ENCODE measurements at places on chromosomes 11 and 22.

DNA sequence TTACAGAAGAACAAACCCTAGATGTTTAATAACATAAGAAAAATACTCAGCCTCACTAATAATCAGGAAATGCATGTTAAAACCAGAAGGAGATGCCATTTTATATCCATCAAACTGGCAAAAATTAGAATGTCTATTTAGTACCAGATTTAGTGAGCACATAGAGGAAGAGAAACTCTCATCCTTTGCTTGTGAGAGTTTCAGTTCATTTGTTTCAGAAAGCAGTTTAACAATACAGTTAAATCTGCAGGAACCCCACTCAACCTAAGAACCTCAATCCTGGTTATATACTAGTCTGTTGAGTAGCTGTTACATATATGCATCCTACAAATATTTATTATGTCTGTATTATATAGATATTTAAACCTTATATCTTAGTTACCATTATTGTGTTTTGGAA lies 172.6 kb downstream of the WNT11 start:
- DNase-seq = no peak

DNA sequence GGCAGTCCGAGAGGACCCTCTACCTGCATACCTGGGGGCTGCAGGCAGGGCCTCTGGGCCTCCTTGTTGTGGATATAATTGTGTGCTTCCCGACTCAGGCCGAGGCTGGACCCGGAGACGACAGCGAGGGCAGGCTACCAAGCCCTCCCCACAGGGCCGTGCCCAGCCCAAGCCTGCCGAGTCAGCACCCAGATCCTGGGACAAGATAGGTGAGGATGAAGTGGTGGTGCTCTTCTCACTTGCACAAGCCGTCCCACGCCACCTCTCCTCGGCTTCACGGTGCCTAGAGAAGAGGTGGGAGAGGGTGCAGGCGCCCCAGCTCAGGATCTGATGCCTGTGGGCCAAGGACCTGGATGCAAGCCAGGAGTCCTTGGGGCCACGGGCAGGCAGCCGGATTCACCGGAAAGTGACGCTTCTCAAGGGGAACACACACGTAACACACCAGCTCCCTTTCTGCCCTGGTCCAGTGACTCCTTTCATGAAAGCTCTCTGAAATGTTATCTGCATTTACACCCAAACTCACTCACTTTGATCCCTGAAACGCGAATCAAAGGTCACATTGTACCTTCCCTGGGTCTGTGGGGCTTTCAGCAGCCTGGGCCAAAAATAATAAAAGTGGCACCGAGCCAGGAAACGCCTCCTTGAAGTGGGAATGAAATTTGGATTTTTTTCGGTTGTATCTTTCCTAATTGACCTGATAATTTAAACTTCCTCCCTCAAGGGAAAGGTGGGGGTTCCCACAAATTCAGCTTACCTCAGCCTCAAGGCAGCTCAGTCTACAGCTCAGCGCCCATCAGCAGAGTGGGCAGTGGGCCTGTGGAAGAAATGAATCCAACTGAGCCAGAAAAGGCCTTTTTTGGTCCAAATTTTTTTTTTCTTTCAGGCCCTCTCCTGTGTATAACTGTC lies 1.1 kb upstream of the GNB1L start:
- peak; percentile 20 for DNase-seq

GRCh38 chr22:41367680-41368542 lies 13.8 kb upstream of the TEF start:
- peak; percentile 14 for DNase-seq

GRCh38 chr22:40671369-40671768 lies 7.9 kb upstream of the MCHR1 start:
- no peak for DNase-seq

DNA sequence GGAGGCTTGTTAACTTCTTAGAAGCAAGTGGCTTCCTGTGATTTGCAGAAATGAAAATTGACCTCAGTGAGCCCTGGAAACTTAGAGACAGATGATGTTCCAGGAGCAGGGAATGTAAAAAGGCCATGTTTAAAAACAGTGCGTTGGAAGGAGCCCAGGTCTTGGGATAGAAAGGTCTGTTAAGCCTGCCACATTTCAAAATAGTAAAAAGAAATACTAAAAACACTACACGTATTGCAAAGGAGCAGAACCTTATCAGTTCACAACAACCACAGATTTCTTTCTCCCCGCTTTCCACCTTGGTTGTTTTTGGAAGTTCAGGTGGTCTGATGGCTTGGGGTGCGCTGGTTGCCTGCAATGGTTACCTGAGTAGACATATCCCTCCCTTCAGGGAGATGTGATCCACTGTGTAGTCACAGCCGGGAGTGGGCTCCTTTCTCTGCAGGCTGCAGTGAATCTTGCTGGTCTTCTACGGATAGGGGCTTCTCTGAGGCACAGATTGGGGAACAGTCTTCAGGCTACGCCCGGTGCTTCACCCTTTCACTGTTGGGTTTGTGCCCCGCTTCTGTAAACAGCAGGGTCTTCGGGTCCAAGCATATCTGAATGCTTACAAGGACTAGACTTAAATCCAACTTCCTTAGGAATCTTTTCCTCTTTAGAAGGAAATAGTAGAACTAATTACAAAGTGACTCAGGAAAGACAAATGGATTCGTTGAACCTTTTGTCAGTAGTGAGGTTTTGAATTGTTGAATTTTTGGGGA lies 1.9 kb downstream of the TEAD1 start:
- DNase-seq = peak; percentile 67

DNA sequence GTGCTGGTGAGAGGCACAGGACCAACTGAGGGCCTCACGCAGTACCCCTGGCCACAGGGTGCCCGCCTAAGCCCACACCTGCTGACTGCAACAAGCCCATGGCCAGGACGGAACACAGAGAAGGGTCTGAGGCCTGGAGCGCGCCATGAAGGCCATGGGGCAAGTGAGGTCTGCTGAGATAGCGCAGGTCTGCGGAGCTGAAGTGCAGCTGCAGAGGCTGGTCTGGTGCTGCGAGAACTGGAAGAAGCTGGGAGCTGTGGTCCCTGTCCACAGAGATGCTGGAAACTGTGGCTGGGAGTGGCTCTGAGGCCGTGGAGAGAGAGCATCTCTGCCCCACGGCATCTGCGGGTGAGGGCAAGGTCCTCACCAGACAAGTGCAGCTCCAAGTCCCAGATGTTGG lies 8.3 kb downstream of the GALR3 start:
- DNase-seq = no peak

- peak; percentile 93 for DNase-seq
These were observed 74.0 kb downstream of the ADAMTS15 start for GRCh38 chr11:130522284-130522961.

GRCh38 chr22:25393121-25393805 lies 171.2 kb upstream of the GRK3 start:
- DNase-seq = no peak

GRCh38 chr11:122715548-122716440 lies 60.3 kb downstream of the UBASH3B start:
- no peak for DNase-seq

DNA sequence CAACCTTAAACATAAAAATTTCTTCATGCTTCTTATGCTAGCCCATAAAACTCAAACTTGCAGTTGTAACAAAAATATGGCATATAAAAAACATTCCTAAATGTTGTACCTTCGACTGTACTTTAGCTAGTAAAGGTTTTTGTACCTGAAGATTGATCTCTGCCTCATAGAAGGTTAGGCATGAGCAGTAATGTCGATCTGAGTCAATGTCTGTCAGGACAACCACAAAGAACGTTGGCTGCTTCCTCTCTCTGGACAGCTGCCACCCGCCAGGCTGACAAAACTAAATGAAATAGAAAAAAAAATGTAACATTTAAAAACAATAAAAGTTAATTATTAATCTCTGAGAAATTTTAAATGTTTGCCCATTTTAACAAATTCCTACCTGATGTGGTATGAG lies 251.3 kb downstream of the SBF2 start:
- peak; percentile 23 for DNase-seq

- peak; percentile 89 for DNase-seq
These were observed 9.2 kb upstream of the RBM14 start for GRCh38 chr11:66607126-66607834.

GRCh38 chr11:330694-331357 lies 10.2 kb upstream of the IFITM3 start:
- no peak for DNase-seq

- DNase-seq = no peak
These were observed 18.0 kb downstream of the SOX6 start for GRCh38 chr11:16338393-16338792.

DNA sequence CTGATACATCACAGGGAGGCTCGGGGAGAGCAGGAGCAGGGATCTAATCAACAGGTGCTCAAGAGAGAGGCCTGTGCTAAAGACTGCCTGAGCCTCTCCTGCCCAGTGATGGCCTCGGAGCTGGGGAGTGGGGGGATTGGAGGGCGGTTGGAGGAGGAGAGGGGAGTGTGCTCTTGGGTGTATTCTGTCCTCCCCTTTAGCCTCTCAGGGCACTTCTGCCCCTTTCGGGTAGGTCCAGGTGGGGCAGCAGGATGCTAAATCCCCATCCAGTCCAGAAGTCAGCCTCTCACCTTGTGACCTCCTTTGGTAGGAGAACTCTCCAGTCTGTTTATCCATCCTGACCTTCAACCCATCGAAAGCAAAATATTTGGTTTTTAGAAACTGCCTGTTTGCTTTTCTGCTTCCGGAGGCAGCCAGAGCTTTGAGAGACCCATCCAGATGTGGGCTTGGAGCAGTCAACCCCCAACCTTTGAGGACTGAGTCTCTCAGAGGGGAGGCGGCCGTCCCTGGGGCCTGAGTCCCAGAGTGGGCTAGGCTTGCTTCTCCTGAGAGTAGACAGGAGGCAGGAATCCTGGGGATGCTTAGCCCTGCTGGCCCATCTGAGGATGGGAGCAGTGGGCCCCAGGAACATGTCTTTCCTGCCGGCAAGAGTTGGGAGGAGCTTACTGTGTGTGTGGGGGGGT lies 105.2 kb upstream of the SYT13 start:
- DNase-seq = no peak

DNA sequence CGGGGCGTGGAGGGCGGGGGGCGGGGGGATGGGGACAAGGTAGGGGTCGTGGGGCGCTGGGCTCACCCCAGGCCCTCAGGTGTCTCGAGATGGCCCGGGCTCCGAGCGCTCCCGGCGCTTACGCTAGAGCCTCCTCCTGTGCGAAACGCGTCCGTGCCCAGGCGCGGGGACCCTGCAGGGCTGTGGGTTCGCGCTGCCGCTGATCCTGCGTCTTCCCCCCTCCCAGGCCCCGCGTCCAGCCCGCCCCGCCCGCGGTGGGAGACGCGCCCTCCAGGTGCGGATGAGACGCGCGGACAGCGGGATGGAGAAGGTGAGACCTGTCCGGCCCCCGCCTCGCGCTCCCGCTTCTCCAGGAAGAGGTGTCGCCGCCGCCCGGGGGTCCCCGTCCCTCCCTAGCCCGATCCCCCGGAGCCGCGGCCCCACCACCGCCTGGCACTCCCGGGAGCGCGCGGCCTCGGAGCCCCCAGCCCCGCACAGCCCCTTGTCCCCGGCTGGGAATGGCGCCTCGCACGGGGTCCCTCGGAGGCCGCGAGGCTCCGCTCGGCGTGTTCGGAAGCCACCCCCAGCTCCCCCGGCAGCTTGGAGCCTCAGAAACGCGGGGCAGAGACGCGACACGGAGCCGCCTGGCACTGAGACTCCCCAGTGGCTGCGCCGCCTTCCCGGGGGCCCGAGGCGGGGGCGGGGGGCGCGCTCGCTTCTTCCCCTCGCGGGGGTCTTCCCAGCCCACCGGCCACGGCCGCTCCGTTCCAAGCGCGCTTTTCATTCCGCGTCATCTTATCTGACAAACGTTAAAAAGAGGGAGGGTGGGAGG lies 27.6 kb upstream of the TOLLIP start:
- DNase-seq = no peak

- no peak for DNase-seq
These were observed 12.8 kb upstream of the CHRM1 start for GRCh38 chr11:62933750-62934495.
